Right renal pelvis (tissue), 4 donors: ENCODE measurements at places on chromosomes 2 and 18. TPM values are rescaled to one million over a fixed set of nuclear protein-coding genes. Genes with fewer than 3 reads are reported as not detected.

Gene ALPG
- polyA plus RNA-seq = not detected

- no peak for DNase-seq
Observed at GRCh38 chr2:59096973-59097372, 855.8 kb upstream of the FANCL start.

Gene TGFA
- 21.1 TPM for polyA plus RNA-seq

Gene TMEFF2
- polyA plus RNA-seq = 10.8 TPM

Gene AGPS
- polyA plus RNA-seq = 44.0 TPM

- no peak for DNase-seq
Observed at GRCh38 chr2:26017464-26018183, 16.3 kb upstream of the RAB10 start.

GRCh38 chr18:48116873-48117630 is 186.6 kb upstream of the SMAD2 start:
- DNase-seq = no peak

- no peak for DNase-seq
Observed at GRCh38 chr2:197191177-197191939, 119.2 kb downstream of the ANKRD44 start.
